ENCODE measurements at places on chromosomes 12 and 14.

DNA sequence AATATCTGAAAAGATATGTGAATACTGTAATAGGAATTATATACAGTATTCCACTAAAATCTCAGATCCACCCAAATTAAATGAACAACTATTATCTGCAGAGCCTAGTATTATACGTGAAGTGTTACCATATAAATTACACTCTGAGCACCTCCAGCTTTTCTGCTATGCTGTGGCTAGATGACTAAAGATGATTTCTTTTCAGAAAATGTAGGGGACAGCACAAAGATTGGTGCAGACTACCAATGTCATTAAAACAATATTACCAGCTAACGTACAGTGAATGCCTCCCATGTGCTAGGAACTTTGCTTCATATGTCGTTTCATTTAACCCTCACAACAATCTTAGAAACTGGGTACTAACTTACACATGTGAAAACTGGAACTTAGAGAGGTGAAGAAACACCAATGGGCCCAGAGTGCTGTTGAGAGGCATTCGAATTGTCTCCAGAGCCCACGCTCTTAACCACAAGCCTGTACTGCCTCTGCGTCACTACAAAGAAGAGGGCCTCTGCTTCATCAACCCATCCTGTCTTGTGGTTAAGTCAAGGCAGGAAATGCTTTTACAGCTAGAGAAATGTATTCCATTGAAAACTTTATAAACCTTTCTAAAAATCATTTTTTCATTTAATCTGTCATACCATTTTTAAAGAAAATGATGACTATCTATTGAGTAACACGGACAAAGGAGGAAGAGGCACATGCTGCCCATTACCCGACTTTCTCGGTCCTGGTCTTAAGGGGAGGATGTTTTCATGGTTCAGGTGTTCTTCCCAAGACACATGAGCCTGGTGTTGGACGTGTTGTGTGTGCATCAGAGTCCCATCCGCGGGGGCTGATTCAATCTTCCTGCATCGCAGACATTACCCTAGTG, 1.3 kb downstream of the GPR65 start:
- peak; percentile 77 for DNase-seq

DNA sequence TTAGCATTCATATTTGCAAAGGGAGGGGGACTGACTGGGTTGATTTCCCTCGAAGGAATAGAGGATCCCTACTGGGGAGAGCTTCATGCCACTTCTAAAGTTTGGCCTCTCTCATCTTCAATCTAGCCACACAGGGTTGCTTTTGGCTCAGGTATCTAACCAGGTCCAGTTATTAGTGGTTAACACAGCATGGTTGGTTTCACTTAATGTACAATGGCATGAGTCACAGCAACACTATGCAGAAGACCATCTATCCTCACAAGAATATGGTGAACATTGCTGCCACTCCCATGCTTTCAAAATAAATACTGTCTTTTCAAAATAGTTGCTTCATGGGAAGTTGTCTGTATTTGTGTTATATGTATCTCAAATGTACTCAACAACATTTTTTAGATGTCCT, 6.6 kb upstream of the RAB3IP start:
- DNase-seq = no peak

DNA sequence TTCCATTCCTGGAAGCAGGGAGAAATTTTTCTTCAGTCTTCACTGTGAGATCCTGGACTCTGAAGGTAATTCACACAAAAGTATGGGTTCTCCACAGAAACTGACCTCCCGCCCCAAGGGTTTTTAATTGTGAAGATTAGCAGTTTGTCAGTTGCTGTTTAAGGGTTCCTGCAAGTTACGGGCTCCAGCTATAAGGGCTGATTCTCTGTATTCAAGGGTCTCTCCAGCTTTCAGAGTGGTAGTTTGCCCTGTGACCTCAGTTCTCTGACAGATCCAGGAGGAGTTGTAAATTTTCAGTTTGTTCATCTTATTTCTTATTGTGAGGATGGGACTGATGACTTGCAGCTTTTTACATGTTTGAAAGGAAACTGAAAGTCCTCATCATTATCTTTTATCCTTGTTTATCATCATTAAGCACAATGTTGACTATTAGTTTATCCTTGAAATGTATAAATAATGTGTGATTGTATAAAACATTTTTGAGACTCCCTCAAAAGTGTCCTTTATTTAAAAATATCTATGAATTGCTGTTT, 110.9 kb downstream of the SCAF11 start:
- DNase-seq = no peak

GRCh38 chr14:50340963-50341362, 28.8 kb downstream of the DMAC2L start:
- no peak for DNase-seq

DNA sequence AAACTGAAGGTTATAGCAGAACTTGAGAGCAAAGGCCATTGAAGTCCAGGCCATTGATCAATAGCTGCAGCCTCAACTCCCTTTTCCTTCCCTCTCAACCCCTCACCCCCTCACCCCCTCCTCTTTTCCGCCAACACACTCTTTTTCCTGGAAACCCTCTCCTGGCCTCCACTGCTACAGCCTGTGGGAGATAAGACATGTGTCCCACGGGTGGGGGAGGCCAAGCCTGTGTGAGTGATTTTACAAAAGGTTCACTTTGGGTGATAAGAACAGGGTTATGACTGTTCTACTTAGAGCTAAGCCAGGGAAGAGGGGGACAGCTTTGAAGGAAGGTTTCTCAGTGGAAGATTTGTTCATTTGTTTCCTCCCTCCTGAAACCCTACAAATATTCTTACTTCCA, 9.2 kb upstream of the FGF23 start:
- no peak for DNase-seq

- no peak for DNase-seq
Observed at GRCh38 chr14:66311990-66312389, 174.2 kb upstream of the CCDC196 start.

DNA sequence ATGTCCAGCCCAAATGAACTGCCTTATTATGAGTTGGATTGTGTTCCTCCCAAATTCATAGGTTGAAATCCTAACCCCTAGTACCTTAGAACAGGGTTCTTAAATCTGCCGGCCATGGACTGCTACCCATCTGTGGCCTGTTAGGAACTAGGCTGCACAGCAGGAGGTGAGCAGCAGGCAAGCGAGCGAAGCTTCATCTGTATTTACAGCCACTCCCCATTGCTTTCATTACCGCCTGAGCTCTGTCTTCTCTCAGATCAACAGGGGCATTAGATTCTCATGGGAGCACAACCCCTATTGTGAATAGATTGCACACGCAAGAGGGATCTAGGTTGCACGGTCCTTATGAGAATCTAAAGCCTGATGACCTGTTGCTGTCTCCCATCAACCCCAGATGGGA, 9.8 kb upstream of the EML5 start:
- DNase-seq = no peak

DNA sequence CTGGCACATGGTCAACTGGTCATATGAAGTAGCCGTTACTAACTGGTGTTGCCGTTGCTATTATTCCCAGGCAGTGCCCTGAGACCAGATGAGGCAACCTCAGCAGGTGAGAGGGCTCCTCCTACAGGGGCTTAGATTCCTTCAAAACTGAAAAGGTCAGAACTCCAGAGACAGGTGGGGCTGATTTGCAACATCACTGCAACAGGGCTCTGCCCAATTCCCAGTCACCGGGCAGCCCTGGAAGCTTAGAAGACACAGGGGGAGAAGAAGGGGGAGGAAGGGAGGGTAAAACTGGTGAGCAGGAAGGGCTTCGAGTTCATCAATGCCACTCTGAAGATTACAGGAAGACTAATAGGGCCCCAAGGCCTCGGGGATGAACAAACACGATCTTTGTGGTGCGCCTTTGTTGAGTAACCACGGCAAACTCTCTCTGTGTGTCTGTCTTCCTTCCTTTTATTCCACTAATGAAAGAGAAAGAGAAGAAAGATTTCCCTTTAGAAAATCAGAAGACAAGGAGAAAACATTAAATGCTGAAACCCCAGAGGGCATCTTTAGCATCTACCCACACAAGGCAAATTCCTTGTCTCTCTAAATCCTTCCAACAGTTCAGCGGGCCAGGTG, 749.1 kb upstream of the TBX3 start:
- no peak for DNase-seq

DNA sequence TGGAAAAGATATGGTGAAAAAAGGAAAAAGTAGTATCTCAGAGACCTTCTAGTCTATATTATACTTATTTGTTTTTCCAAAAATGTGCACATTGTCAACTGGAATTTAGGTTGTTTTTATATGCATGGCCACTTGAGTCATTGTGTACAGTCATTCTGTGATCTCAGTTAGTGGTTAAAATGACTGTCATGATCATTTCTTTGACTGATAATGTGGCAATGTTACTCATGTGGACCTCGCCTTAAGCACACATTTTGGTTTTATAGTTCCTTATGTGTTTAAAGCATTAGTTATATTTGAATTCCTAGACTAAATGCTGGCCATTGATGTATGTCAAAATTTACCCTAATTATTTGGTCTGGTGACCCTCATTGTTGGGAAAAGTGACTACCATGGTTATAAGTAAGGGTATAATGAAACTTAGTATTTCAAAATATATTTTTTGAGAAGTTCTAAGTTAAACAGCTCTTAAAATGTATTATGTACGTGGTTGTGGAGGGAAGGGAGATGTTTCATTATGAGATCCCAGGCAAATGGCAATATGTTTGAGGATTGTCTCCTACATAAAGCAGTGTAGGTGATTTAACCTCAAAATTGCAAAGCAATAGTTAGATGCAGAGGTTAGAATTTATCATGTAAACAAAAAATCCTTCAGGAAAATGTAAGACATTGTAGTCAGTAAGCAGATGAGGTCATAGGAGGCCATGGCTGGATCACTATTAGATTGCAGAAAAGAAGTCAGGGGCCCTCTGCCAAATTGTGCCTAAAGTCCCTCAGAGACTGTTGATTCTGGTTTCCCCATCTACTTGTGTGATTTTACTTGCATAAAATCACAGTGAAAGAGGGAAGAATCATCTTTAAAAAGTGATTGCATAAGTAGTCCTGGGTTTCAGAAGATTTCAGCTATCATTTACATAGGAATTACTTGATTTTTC, 17.5 kb downstream of the PNMA1 start:
- peak; percentile 88 for DNase-seq

DNA sequence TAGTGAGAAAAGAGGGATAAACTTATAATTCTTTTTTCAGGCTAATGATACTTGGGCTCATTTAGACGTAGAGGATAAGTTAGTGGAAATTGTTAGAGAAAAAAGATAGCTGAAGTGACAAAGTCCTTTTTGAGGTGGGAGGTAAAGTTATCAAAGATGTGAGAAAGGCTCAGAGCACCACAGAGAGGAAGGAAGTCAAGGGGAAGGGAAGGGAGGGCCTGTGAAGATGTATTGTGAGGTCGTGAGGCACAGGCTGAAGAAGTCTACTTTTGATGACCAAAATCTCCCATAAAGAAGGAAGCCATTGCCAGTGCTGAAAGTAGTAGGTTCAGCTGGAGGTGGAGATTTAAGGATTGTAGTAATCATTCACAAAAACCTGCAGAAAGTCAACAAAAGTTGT, 19.4 kb upstream of the PTGDR start:
- no peak for DNase-seq

- DNase-seq = no peak
Observed at GRCh38 chr12:124715121-124715990, 147.9 kb upstream of the NCOR2 start.

Measured in GM12878 (cell line).